ENCODE measurements at places on chromosomes 6 and 20. TPM values are rescaled to one million over a fixed set of nuclear protein-coding genes. Genes with fewer than 3 reads are reported as not detected.
A peak's percentile ranks its signal among the peaks of the same experiment; 100 is the strongest.

DNA sequence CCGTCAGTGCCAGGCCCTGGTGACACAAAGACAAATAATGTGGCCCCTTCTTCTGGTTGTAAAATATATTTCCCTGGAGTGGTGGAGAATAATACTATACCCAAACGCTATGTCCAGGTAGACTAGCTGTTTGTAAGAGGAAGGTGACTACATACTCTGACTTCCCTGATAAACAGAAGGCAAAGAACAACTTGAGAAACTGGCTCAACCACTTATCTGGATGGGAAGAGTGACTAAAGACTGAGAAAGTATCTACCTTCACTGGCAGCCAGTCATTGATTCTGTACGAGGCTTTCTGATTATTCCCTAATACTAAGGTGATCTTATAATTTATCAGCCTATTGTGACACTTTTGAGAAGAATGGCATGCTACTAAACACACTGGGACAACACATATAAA lies 569.7 kb downstream of the EPHA7 start:
- DNase-seq, result no peak
- no peaks in the 10 kb centered on the region for H3K36me3 ChIP-seq
- H3K4me1 ChIP-seq, result no peaks in the 10 kb centered on the region
- H3K27ac ChIP-seq, result no peak overlapping the region
- no peaks in the 10 kb centered on the region for H3K27me3 ChIP-seq

- H3K4me3 ChIP-seq, result no peak overlapping the region
- no peak for DNase-seq
- H3K4me1 ChIP-seq, result no peaks in the 10 kb centered on the region
Observed at GRCh38 chr6:117298941-117299340, 33.6 kb downstream of the VGLL2 start.

DNA sequence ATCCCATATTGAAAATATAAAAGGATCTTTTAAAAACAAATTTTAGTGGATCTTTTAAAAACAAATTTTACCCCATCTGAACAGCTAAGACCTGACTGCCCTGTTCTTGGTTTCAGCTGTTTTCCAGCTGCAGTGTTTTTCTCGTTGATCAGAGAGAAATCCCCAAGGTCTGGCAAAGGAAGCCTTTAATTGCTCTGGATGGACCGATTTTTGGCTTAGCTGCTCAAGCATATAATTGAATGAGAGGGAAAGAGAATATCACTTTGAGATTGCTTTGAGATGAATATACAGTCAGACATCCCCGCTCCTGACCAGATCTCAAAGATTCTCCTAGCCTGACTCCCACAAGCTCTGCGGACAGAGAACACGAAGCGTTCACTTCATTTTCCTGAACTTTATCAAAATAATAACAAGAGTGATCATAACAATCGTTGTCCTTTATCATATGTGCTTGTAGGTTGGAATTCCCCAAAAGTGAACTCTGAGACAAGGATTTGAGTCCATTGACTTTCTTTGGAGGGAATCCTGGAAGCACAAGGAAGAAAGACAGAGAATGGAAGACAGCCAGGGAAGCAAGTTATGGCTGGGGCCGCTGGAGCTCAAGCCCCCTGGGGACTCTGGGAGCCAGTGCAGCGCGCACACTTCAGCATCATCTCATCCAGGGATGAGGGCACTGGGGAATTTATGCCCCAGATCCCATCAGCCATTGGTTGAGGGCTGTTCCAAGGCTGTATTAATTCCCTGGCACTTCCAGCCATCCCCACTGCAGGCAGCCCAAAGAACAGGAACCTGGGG lies 101.3 kb downstream of the SNX5 start:
- no peaks in the 10 kb centered on the region for H3K36me3 ChIP-seq
- no peak overlapping the region for H3K4me3 ChIP-seq
- DNase-seq, result no peak
- peaks cover 6% of the 10 kb centered on the region for H3K4me1 ChIP-seq
- no peaks in the 10 kb centered on the region for H3K27me3 ChIP-seq

DNA sequence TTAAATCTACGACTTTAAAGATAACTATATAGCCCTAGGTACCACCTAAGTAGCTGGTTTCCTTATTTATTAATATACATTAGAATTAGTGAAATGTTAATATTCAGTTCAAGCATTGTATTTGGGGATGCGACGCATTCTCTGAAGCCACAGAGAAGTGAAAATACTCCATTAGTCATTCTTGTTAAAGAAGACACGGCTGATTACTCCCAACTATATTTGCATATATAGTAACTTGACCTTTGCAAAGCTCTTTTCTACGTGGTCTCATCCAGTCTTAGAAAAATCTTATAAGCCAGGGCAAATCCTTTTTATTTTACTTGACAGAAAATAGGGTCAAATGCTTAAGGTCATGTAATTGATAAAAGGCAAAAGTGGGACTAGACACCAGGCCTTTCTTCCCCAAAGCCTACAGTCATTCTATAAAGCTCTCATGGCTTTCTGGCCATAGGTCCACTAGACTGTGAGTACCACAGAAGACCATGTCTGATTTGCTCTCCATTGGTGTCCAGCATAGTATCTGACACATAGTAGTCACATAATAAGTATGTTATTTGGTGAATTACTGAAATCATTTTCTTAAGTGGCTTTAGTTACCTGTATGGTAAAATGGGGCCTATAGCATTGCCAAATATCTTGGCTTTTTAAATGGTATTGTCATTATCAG lies 11.3 kb downstream of the ZHX3 start:
- H3K4me1 ChIP-seq, result peaks cover 17% of the 10 kb centered on the region
- no peaks in the 10 kb centered on the region for H3K27me3 ChIP-seq
- DNase-seq, result no peak
- H3K27ac ChIP-seq, result no peak overlapping the region
- H3K4me3 ChIP-seq, result no peak overlapping the region

DNA sequence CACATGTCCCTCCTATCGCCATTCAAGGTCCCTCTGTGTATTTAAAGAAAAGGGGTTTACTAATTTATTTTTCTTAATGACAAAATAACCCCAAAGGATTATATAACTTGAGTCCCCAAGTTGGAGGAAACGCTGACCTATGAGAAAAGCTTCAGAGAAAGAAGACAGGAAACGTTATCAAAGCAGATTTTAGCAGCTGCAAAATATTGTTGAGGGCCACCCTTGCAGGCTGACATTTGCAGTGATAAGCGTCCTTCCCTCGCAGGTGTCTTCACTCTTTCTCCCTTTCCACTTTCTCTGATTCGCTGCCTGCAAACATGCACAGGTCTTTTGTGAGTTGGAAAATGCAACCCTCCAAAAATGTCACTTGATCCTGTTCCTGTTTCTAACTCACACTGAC lies 103.2 kb upstream of the RIPOR2 start:
- H3K36me3 ChIP-seq, result no peaks in the 10 kb centered on the region
- DNase-seq, result no peak
- no peak overlapping the region for H3K4me3 ChIP-seq
- H3K27ac ChIP-seq, result no peak overlapping the region

DNA sequence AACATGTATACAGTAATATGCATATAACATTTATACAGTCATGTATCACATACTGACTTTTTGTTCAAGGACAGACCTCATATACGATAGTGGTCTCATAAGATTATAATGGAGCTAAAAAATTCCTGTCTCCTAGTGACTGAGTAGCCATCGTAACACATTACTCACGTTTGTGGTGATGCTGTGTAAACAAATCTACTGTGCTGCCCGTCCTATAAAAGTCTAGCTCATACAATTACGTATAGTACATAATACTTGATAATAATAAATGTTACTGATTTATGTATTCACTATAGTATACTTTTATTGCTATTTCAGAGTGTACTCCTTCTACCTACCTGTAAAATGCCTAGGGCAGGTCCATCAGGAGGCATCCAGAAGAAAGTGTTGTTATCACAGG lies 17.4 kb downstream of the SERAC1 start:
- no peaks in the 10 kb centered on the region for H3K4me1 ChIP-seq
- no peak overlapping the region for H3K4me3 ChIP-seq
- no peak overlapping the region for H3K27ac ChIP-seq
- no peak for DNase-seq
- no peaks in the 10 kb centered on the region for H3K36me3 ChIP-seq
- H3K27me3 ChIP-seq, result no peaks in the 10 kb centered on the region

DNA sequence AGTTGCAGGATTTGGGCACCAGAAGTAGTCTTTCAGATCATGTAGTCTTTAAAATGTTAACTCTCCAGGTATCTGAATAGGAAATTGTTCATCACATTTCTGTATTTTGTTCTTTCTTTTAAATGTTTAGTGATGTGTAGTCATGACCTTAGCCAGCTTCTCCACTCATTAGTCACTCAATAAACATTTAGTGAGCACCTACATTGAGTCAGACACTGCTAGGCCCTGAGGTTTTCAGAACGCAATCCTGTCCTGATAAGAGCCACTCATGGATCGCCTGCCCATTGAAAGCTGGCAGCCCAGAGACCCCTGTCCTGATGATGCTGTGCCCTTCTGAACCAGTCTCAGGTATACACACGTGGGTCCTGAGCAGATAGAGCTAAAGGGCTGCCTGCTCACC lies 163.4 kb upstream of the HEY2 start:
- no peak overlapping the region for H3K27ac ChIP-seq
- DNase-seq, result no peak
- H3K4me1 ChIP-seq, result peaks cover 1% of the 10 kb centered on the region
- no peak overlapping the region for H3K4me3 ChIP-seq

DNA sequence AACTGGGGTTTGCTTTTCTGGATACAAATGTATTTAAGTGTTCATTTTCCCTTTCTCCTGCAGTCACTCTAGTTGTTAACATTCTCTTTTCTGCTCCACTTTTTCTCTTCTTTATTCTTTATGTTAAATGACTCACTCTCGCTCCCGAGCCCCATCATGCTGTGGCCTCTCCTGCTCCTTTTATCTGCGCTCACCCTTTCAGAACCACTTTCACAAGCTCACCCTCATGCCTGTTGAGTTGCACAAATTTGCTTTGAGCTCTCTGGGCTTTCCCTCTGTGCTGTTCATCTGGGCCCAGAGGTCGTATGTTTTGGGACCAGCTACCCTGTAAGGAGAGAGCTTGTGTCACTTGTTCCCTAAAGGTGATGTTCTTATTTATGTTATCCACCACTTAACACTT lies 98.1 kb upstream of the ASCC3 start:
- no peaks in the 10 kb centered on the region for H3K4me1 ChIP-seq
- no peak overlapping the region for H3K27ac ChIP-seq
- H3K4me3 ChIP-seq, result no peak overlapping the region
- no peaks in the 10 kb centered on the region for H3K36me3 ChIP-seq
- H3K27me3 ChIP-seq, result no peaks in the 10 kb centered on the region

DNA sequence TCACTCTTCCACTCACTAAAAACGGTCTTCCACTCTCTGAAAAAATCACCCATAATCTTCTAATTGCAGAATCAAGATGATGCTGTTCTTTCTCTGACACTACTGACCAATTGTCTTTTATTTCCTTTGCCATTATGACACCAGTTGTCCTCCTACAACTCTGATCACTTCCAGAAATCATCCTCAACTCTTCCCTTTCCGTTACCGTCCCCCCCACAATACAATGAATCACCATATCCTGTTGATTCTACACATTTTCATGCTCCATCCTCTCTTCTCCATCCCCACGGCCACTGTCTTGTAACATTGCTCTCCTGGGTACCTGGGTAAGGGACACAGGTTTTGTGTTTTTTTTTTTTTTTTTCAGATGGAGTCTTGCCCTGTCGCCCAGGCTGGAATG lies 2.5 kb upstream of the PPP2R5D start:
- DNase-seq, result no peak
- no peak overlapping the region for H3K4me3 ChIP-seq
- peaks cover 21% of the 10 kb centered on the region for H3K4me1 ChIP-seq
- H3K27me3 ChIP-seq, result no peaks in the 10 kb centered on the region

GRCh38 chr20:14009208-14009607 lies 13.9 kb downstream of the MACROD2 start:
- H3K27me3 ChIP-seq, result no peaks in the 10 kb centered on the region
- H3K27ac ChIP-seq, result no peak overlapping the region
- H3K4me3 ChIP-seq, result no peak overlapping the region
- no peaks in the 10 kb centered on the region for H3K4me1 ChIP-seq
- DNase-seq, result no peak
- H3K36me3 ChIP-seq, result no peaks in the 10 kb centered on the region

GRCh38 chr20:38275815-38276550 lies 15.4 kb upstream of the KIAA1755 start:
- H3K4me1 ChIP-seq, result peaks cover 3% of the 10 kb centered on the region
- no peak overlapping the region for H3K27ac ChIP-seq
- H3K4me3 ChIP-seq, result no peak overlapping the region
- H3K36me3 ChIP-seq, result no peaks in the 10 kb centered on the region
- H3K27me3 ChIP-seq, result peaks cover 3% of the 10 kb centered on the region

DNA sequence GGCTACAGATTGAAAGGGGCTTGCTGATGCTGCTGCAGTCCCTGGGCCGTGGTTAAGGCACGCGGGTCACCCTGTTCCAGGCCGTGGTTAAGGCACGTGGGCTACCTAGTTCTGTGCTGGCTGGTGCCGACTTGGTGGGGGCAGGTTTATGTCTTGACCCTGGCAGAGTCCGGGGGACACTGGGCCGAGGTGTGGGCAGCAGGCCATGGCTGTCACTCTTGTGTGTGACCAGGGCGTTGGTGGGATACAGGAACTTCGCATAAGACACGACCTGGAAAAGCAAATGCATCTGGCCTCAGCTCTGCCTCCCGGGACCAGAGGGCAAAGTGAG lies 6.4 kb downstream of the RPS21 start:
- H3K27ac ChIP-seq, result no peak overlapping the region
- H3K36me3 ChIP-seq, result no peaks in the 10 kb centered on the region
- H3K27me3 ChIP-seq, result no peaks in the 10 kb centered on the region
- H3K4me3 ChIP-seq, result no peak overlapping the region
- no peak for DNase-seq

GRCh38 chr20:56392881-56393482 lies 537 bp downstream of the CSTF1 start:
- peaks cover 8% of the 10 kb centered on the region for H3K4me1 ChIP-seq
- H3K27me3 ChIP-seq, result no peaks in the 10 kb centered on the region
- peak overlapping the region; percentile 90 for H3K4me3 ChIP-seq
- peak overlapping the region; percentile 72 for H3K27ac ChIP-seq
- no peak for DNase-seq

DNA sequence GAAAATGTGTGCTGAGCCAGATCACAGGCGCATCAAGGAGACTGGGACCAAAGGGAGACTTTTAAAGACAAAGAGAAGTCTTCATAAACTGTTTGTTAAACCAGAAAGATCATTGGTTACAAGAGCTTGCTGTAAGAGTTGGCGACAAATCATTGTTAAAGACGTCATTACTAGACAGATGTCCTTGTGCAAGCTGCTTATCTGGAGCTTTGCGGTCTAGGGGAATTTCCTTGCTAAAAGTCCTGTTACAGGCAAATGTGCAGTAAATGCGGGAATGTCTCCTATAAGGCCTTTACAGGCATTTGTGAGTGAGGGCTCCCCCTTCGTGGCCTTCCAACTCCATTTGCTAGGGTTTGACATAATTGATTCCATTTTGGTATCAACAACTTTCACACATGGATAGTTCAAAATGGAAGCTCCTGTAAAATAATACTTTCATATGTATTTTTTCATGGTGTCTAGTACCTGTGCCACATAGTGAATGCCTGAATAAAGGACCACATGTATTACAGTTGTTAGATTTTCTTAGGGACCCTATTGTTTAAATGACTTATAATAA lies 362.4 kb downstream of the UTRN start:
- no peaks in the 10 kb centered on the region for H3K36me3 ChIP-seq
- H3K4me1 ChIP-seq, result no peaks in the 10 kb centered on the region
- DNase-seq, result no peak
- H3K27me3 ChIP-seq, result no peaks in the 10 kb centered on the region
- no peak overlapping the region for H3K4me3 ChIP-seq
- no peak overlapping the region for H3K27ac ChIP-seq

GRCh38 chr6:163504984-163505640 lies 90.6 kb downstream of the QKI start:
- H3K27me3 ChIP-seq, result no peaks in the 10 kb centered on the region
- DNase-seq, result no peak
- no peak overlapping the region for H3K27ac ChIP-seq
- H3K36me3 ChIP-seq, result no peaks in the 10 kb centered on the region
- H3K4me3 ChIP-seq, result no peak overlapping the region
- H3K4me1 ChIP-seq, result no peaks in the 10 kb centered on the region

The GPR6 gene
- total RNA-seq, result not detected

The LRFN2 gene
- total RNA-seq, result 0.34 TPM

The TNFAIP3 gene
- total RNA-seq, result 58.9 TPM

The MYB gene
- total RNA-seq, result 7.0 TPM

The PET117 gene
- 14.5 TPM for total RNA-seq

All from ovary (tissue), 10 donors.